ENCODE measurements at places on chromosomes 1 and 21.

GRCh38 chr1:14844356-14844755 is 245.9 kb downstream of the KAZN start:
- DNase-seq, result no peak

- DNase-seq, result no peak
Measured at GRCh38 chr1:173253046-173253445, 45.9 kb upstream of the TNFSF4 start.

DNA sequence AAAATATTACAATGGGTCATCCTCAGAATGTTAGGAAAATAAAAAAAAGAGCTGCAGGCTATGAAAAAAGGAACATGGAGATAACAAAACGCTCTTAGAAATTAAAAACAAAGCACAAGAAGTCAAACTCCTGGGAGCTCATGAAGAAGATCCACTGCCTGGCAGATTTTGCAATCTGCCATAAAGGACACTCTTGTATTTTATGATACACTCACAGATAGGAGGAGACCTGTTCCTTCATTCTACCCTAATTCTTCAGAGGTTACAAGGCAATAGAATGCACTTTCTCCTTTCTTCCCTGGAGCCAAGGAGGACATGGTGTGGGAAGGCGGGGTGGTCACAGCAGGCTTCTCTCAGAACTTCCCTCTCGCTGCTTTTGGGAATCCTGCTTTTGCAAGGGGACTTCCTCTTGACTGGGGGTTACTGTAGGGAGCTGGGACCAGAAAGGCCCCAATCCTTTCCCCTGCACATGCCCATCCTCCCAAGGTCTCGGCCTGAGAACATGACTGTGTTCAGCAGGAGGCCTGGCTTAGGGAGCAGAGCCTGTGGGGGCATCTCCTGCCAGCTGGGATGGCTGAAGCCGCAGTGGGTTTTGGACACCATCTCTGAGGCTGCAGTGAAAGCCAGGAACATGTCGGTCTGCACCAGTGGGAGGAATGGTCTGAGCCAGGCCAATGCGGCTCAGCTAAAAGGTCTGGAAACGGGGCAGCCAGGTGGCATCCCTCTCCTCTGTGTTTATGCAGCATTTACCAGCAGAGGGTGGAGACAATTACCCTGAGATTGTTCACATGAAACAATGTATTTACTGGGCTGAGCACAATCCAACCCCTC is 44.8 kb downstream of the GPR161 start:
- DNase-seq, result no peak

DNA sequence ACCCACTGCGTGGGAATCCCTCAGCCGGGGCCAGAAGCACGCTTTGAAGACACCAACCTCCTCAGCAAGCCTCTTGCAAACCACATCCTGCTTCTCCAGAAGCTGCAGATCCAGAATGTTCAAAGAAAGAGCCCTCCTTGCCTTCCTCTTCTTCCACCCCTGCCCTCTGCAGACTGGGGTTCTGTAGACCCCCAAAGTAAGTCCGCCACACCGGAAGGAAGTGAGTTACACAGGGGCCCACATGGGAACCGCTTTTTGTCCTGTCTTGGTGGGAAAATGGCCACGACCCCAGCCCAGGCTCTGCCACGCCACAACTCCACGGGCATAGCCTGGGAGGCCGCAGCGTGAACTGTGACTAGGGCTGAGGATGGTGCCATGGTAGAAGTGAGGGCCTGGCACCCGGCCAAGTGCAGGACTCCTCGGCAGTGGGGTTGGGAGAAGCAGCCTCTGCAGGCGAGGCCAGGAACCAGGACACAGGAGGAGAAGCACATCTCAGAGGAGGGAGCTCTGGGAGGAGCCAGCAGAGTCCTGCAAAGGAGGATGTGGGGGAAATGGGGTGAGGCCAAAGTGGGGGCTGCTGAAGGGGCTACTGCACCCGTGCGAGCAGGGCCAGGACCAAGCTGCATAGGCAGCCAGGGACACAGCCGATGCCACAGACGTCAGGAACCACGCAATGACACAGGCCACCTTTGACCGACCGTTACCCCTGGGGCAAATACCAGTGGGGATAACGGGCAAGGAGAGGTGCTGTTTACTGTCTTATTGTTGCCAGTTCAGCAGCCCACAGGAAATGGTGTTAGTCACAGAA is 30.9 kb downstream of the PDE9A start:
- DNase-seq, result no peak

- no peak for DNase-seq
Measured at GRCh38 chr1:174989536-174990220, 10.1 kb upstream of the CACYBP start.

DNA sequence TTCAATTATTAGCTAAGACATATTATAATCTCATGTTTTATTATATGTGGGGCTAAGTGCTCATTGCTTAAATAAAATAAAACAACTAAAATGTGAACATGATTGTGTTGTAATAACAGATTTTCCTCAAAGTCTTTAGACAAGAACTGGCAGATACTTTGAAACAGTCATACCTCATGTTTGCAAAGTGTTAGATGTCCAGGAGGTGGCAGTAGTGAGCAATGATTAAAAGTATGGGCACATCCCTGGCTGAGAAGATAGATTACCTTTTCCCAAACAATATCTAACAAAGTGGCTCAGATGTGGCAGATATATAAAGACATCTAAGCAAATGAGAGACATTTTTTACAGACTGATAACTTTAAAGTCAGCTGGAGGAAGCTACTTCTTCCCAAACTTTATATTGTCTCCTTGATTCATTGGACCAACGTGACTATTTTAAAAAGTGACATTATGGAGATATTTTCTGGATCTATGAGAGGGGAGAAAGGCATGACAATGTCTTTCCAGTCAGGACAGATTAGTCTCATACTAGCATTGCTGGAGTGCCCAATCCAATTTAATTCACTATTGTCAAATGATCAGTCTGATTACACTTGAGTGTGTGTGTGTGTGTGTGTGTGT is 269.8 kb downstream of the S1PR1 start:
- peak; percentile 56 for DNase-seq

GRCh38 chr1:225678545-225678944 is 25.6 kb upstream of the ENAH start:
- DNase-seq, result no peak

DNA sequence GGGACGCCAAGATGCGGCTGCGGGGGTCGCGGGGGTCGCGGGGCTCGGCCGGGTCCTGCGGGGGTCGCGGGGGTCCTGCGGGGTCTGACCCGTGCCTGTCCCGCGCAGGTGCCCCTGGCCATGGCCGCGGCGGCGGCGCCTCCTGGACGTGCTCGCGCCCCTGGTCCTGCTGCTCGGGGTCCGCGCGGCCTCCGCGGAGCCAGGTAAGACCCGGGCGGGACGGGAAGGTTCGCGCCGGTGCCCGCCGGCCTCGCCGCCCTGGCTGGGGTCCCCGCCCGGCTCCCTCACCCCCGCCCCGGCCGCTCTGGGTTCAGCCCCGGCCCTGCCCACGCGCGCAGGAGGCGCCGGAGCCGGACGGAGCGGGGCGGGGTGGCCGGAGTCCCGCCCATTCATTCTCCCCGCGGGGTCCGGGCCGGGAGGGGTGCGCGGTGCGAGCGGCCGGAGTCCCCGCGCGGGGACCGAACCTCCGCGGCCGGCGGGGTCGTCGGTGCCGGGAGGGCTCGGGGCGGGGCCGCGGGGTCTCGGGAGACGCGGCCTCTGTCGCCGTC is 380 bp downstream of the COL18A1 start:
- no peak for DNase-seq

- DNase-seq, result no peak
Measured at GRCh38 chr1:223802602-223803001, 43.1 kb downstream of the TP53BP2 start.

GRCh38 chr1:76463849-76464248 is 389.3 kb downstream of the ST6GALNAC3 start:
- DNase-seq, result no peak

GRCh38 chr1:32540605-32541004 is 1.4 kb downstream of the ZBTB8A start:
- no peak for DNase-seq

- DNase-seq, result no peak
Measured at GRCh38 chr1:9279172-9279840, 13.4 kb upstream of the SPSB1 start.

DNA sequence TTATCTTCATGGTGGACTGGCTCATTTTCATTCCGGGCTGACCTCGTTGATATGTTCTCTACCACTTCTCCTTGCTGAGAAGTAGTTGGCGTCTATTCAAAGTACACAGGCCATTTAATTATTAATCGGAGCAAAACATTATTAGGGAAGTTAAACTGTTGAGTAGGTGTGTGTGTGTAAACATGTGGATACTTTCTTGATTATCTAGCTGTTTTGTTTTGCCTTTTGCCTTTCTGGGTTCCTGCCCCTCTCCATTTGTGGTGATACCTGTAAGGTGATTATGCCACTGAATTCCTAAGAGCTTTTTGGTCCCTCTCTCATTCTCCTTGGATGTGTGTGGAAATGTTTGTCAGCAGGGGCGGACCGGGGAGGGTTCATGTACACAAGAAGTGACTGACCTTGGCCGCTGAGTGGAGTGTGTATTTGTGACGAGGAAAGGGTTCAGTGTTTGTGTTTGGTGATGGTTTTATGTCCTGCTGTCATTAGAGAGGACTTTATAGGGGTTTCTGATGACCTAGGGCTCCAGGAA is 56.6 kb upstream of the PPP2R5A start:
- no peak for DNase-seq

DNA sequence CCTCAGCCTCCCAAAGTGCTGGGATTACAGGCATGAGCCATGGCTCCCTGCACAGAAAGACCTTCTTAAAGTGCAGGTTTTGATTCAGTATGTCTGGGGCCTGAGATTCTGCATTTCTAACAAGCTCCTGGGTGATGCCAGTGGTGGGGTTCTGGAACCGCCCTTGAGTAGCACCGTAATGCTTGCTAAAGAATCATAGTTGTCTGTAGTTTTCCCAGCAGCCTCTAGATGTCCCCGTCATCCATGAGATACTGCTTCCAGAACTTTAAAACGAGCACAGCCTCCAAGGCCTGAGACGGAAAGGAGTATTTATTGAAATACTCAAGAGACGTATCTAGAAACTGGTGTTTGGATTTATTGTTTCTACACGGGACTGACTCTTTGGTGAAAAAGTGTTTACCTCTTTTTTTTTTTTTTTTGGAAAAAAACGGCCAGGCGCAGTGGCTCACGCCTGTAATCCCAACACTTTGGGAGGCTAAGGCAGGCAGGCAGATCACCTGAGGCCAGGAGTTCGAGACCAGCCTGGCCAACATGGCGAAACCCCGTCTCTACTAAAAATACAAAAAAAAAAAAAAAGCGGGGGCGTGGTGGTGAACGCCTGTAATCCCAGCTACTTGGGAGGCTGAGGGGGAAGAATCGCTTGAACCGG is 2.6 kb upstream of the TOR3A start:
- DNase-seq, result peak; percentile 79

DNA sequence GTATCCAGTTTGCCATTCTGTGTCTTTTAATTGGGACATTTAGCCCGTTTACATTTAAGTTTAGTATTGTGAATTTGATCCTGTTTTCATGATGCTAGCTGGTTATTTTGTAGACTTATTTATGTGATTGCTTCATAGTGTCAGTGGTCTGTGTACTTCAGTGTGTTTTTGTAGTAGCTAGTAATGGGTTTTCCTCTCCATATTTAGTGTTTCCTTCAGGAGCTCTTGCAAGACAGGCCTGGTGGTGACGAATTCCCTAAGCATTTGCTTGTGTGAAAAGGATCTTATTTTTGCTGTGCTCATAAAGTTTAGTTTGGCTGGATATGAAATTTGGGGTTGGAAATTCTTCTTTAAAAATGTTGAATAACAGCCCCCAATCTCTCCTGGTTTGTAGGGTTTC is 69.2 kb upstream of the PDC start:
- DNase-seq, result no peak

- peak; percentile 56 for DNase-seq
Measured at GRCh38 chr1:204438628-204439027, 27.0 kb upstream of the PPP1R15B start.

- DNase-seq, result no peak
Measured at GRCh38 chr1:23278717-23279116, 61.4 kb upstream of the HTR1D start.

GRCh38 chr1:182624577-182624976 is 20.4 kb upstream of the RGS16 start:
- no peak for DNase-seq

GRCh38 chr1:241658081-241658793 is 6.2 kb downstream of the WDR64 start:
- no peak for DNase-seq

DNA sequence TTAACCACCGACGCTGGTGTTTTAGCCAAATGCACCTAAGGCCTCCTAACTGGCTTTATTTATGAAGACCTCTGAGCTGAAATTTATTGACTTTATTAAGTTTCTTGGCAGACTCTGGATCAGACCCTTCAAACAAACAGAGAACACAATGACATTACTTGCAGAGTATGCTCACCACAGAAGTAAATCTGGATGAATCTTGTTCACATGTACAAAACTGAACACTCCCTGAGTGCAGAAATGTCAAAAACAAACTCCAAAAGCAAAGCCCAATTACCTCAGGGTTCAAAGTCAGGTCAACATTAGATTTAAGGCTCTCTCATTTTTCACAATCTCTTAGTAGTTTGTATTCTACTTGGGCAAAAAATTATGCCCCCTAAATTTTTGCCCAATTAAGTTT is 218.6 kb downstream of the SLC45A1 start:
- no peak for DNase-seq

DNA sequence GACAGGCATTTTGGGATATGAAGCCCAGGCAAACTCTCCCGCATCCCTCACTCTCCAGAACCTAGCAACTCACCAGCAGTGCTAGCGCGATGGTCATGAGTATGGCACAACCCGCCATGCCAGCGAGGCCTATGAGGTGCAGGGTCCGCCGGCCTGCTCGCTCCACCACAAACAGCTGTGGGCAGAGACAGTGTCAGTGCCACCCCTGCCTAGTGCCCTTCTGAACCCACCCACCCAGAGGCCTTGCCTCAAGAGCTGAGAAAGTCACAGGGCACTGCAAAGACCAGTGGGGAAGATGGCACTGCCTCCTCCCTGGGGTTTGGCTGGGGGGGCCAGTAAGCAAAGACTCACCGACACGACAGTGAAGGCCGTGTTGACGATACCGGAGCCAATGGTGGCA is 29.8 kb downstream of the SLC2A1 start:
- DNase-seq, result no peak

DNA sequence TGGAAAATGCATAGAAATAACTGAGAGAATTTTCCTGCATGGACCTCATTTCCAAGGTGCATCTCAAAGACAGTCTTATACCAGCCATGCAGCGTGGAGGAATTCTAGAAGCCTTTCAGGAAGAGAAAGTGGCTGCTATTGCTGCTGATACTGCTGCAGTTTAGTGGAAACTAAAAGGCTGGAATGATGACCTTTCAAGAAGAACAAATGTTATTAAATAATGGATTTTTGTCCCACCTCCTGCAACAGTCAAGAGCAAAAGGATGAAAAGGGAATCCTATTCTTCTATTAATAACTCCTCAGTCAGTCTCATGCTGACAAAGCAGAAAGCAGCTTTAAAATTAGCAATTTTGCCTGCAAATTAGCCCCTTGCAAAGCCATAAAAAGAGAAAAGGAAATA is 68.2 kb upstream of the C1orf87 start:
- no peak for DNase-seq

DNA sequence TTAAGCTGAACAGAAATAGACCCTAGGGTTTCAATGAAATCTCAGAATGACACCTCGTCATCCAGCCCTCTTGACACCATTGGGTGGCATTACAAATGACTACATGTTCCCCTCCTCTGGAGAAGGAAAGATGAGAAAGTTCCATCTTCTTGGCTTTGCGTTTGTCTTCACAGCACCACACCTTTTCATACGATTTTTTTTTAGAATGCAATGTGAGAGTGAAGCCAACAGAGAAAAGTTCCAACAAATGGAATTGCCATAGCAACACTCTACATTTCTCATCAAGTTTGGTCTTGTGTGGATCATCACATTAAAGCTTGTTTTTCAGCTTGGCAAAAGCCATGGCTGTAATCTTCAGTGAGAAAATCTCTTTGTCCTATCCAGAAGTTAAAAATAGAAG is 183.4 kb upstream of the SNX7 start:
- no peak for DNase-seq
